NCI-H1092 (cell line): ENCODE measurements at places on chromosomes 3 and 15.

- DNase-seq: no peak
These were observed 37.5 kb upstream of the RFX7 start for GRCh38 chr15:56281145-56281544.

DNA sequence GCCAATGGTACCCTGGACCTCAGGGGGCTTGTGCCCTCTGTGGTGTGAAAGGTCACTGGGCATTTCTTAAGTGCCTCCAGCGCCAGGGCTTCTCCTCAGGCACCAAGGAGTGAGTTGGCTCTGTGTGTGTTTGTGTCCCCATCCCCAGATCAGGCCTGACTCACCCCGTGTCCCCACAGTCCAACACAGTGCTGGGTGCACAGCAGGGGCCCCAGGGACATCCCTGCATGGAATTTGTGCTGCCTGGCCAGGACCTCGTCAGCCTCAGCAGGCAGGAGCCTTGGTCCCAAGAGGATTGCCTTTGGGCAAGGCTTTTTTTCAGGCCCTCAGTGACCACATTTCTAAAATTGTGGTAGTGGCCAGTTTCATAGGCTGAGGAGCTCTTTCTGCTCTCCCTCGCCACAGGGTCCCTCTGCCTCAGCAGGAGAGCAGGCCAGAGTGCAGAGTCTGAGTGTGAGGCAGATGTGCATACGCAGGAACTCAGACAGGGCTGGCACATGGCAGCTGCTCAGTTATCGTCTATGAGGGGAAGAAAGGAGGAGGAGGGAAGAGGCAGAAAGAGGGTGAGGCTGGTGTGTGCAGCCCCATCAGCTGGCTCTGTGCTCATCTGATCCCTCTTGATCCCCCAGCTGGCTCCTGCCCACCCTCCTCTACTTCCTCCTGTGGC lies 215.6 kb downstream of the RPLP1 start:
- DNase-seq: no peak

- DNase-seq: no peak
These were observed 94.0 kb downstream of the SOX2 start for GRCh38 chr3:181805703-181806102.

DNA sequence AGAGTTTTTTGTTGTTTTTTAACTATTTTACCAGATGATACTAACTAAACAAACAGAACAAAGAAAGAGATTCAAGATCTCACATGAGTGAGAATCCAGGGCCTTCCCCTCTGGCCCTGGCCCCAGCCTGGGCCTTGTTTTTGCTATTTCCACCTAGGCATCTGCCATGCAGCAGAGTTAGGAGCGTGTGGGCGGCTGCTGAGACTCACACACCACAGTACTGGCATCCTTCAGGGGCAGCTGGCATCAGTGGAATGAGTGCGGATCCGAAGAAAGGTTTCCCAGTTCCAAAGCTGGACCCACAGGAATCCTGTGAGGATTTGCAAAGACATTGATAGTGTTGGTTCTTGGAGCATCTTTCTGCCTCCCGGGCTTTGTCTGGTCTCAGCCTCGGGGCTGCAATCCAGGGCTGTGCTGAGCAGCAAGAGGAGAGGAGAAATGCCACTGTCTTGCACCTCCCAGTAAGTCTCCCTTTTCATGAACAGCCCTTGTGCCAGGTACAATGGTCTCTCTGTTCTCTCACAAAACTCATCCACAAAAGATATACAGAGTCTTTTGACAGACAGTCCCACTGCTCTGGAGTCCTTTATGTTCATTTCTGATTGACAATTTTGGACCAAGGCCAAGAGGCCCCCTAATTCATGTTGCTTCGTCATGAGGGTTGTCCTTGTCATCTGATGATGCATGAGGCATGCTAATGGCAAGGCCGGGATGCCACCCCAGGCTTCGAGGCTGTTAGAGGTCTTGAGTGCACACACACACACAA lies 46.6 kb downstream of the APH1B start:
- no peak for DNase-seq

- no peak for DNase-seq
These were observed 119.4 kb downstream of the IGF1R start for GRCh38 chr15:98767692-98768091.

GRCh38 chr3:137264071-137264820 lies 306.5 kb downstream of the IL20RB start:
- peak; percentile 79 for DNase-seq

DNA sequence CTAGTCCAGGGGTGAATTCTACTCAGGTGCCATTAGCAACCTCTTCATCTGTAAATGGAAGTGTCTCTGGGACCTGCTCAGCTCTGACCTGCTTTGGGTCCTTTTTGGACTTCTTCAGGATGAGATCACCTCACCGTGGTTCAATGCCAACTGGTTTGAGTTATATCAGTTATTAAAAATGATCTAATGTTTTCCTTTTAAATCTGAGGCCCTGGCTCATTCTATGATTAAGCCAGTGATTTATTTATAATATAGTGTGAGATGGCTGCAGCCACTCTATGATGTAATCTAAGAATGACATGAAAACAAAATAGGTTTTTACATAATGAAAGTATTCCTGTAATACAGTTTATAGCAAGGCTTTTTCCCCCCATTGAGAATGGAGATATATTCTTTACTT lies 79.4 kb downstream of the LPP start:
- DNase-seq: no peak
